ENCODE measurements at places on chromosomes 1 and 21. TPM values are rescaled to one million over a fixed set of nuclear protein-coding genes. Genes with fewer than 3 reads are reported as not detected.

Gene BCL2L15
- 0.28 TPM for total RNA-seq

Gene RUNX3
- 0.28 TPM for total RNA-seq

Gene MYOM3
- 284 TPM for total RNA-seq

Gene C4BPA
- 0.15 TPM for total RNA-seq

DNA sequence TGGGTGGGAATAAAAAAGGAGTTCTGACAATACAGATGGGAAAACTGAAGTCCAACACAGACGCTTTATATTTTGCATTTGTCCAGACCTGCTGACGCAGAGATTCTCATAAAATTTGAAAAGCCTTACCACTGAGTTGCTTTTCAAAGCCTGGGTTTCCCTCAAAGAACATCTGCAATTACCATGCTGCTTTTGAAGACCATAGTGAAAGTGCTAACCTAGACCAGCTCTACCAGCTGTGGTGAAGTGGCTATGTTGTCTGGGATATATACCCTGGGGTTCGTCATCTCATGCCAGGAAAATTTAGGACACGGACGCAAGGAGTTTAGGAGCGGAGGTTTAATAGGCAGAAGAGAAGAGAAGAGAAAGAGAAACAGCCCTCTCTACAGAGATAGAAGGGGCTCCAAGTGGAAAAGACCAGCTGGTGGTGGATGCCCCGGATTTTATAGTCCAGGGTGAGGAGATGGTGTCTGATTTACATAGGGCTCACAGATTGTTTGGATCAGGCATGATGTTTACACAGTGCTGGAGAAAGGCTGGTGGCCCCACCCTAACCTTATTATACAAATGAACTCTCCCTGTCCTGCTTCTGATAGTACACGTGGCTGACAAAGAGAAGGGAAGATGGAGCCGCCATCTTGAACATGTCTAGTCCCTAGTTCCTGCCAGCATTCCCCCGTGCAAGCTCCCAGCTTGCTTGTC lies 73.8 kb downstream of the AK4 start:
- H3K4me1 ChIP-seq, result no peaks in the 10 kb centered on the region
- no peak for DNase-seq
- H3K27me3 ChIP-seq, result no peaks in the 10 kb centered on the region
- H3K27ac ChIP-seq, result no peak overlapping the region
- no peaks in the 10 kb centered on the region for H3K36me3 ChIP-seq
- no peak overlapping the region for H3K4me3 ChIP-seq

- no peaks in the 10 kb centered on the region for H3K36me3 ChIP-seq
- H3K27ac ChIP-seq, result no peak overlapping the region
- H3K4me1 ChIP-seq, result no peaks in the 10 kb centered on the region
- no peak overlapping the region for H3K4me3 ChIP-seq
- H3K27me3 ChIP-seq, result no peaks in the 10 kb centered on the region
Observed at GRCh38 chr1:173163222-173163621, 43.9 kb downstream of the TNFSF4 start.

DNA sequence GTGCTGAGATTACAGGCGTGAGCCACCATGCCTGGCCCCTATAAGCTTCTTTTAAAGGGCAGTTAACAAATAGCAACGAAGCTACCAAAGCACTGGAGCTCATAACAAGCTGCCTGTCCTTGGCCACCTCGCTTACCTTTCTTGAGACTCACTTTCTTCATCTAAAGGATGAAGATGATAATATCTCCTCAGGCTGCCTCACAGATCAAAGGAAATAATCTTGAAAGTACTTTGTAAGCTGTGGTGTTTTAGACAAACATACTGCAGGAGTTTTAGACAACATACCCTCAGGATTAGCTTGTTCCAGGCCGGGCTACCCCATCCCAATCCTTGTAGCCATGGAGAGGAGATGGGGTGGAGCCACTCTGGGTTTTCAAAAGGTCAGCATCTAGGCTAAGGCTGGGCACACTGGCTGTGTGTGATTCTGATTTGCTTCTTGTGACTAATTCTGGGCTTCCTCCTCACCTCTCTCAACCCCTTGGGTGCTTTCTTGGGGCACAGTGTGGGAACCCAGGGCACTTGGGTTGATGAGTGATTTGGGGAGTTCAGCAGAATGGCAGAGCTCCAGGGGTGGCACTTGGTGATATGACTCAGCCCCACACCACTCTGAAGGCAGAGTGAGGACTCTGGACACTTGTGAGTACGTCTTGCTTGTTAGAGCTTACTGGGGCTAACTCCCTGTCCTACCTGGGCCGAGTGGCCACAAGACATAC lies 5.2 kb downstream of the GPR25 start:
- no peaks in the 10 kb centered on the region for H3K36me3 ChIP-seq
- no peak overlapping the region for H3K27ac ChIP-seq
- H3K27me3 ChIP-seq, result no peaks in the 10 kb centered on the region
- H3K4me3 ChIP-seq, result no peak overlapping the region
- H3K4me1 ChIP-seq, result peaks cover 8% of the 10 kb centered on the region
- no peak for DNase-seq

- H3K36me3 ChIP-seq, result no peaks in the 10 kb centered on the region
- no peaks in the 10 kb centered on the region for H3K4me1 ChIP-seq
- DNase-seq, result no peak
- H3K27me3 ChIP-seq, result peaks cover 4% of the 10 kb centered on the region
- no peak overlapping the region for H3K4me3 ChIP-seq
Observed at GRCh38 chr1:5682626-5683225, 309.5 kb downstream of the NPHP4 start.

GRCh38 chr1:50368179-50369007 lies 54.9 kb downstream of the DMRTA2 start:
- DNase-seq, result no peak
- no peaks in the 10 kb centered on the region for H3K36me3 ChIP-seq
- H3K4me3 ChIP-seq, result no peak overlapping the region
- no peaks in the 10 kb centered on the region for H3K4me1 ChIP-seq

GRCh38 chr21:15122241-15122640 lies 57.4 kb upstream of the NRIP1 start:
- peak overlapping the region; percentile 43 for H3K4me3 ChIP-seq
- H3K27me3 ChIP-seq, result no peaks in the 10 kb centered on the region
- H3K27ac ChIP-seq, result peak overlapping the region; percentile 90
- peaks cover 34% of the 10 kb centered on the region for H3K4me1 ChIP-seq
